Fibroblast of skin of right quadriceps (primary cell): ENCODE measurements at places on chromosomes 16 and 17.

- no peak for DNase-seq
Measured at GRCh38 chr16:49395021-49395420, 21.4 kb downstream of the C16orf78 start.

- DNase-seq: peak; percentile 89
Measured at GRCh38 chr17:16568541-16569357, at the start of gene ZNF287. Gene ZNF287 (minus strand): TSS chr17:16569204. CDS start chr17:16567731, 1,473 bp downstream.

GRCh38 chr16:49116873-49117272, 164.8 kb downstream of the CBLN1 start:
- DNase-seq: no peak

- no peak for DNase-seq
Measured at GRCh38 chr16:86984991-86985647, 332.1 kb downstream of the C16orf95 start.

- no peak for DNase-seq
Measured at GRCh38 chr17:31061678-31062077, 33.1 kb upstream of the NF1 start.
